ENCODE measurements at places on chromosomes 6 and 20.

DNA sequence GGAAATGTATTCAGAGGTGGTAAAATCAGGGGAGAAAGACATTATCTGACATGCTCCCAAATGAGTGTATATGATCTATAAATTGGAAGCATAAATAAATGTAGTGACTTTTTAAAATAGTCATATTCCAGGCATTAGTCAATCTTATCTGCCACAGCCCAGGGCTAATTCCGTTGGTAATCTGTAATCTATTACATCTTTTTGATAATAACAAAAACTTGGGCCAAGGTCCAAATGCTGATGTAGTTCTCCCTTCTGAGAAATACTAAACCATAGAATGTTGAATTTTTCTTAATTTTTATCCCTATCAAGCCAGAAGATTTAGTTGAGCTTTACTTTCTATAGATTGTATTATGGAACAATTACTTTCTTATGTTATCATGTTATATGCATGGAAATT, 1279.8 kb downstream of the EPHA7 start:
- DNase-seq, result no peak

DNA sequence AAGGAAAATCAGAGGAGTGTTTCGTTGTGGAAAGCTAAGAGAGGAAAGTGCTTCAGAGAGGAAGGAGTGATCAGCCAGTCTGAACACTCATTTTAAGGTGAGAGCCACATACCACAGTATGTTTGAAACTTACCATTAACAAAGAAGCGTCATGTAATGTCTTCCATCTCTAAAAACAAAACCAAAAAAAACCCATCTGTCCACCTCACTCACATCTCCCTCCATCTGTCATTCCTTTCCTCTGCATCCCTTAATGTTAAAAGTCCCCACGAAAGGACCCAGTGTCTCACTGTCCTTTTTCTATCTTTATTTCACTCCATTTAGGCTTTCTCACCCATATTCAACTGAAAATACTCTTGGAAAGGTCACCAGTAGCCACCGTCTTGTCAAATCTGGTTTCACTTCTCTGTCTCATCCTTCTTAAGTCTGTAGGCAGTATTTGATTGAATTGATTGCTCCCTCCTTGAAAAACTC, 59.4 kb upstream of the GNRH2 start:
- no peak for DNase-seq

DNA sequence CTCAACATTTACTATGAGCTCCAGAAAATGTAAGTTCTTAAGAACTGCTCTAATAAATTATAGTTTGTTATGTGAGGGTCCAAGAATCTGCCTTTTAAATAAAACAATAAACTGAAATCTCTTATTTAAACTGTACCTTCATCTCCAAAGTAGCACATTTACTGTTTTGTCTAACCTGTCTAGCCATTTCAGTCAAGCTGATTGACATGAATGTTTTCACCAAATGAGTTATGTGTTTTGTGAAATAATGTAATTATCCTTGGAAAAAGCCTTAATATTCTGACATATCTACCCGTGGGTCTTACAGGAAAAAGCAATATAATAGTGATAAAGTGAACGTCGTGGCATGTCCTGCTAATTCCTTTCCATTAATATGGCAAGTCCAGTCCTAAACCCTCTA, 57.8 kb downstream of the OPRM1 start:
- DNase-seq, result no peak

DNA sequence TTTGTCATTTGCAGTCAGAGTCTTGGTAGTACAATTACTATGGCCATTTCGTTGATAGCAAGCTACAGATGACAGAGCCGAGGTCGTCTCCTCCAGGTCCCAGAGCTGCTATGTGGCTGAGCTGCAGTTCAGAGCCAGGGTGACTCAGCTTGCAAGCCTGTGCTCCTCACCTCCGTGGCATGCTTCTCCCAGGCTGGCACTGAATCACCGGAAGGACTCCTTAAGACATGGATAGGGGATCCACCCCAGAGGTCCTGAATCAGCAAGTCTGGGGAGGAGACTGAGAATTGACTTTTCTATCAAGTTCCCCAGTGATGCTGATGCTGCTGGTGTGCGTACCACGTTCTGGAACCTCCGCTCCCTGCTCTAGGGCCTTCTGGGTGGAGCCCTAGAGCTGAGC, 291.2 kb downstream of the CDH26 start:
- DNase-seq, result no peak

GRCh38 chr20:33133373-33133941, 34.5 kb upstream of the BPIFA2 start:
- no peak for DNase-seq

DNA sequence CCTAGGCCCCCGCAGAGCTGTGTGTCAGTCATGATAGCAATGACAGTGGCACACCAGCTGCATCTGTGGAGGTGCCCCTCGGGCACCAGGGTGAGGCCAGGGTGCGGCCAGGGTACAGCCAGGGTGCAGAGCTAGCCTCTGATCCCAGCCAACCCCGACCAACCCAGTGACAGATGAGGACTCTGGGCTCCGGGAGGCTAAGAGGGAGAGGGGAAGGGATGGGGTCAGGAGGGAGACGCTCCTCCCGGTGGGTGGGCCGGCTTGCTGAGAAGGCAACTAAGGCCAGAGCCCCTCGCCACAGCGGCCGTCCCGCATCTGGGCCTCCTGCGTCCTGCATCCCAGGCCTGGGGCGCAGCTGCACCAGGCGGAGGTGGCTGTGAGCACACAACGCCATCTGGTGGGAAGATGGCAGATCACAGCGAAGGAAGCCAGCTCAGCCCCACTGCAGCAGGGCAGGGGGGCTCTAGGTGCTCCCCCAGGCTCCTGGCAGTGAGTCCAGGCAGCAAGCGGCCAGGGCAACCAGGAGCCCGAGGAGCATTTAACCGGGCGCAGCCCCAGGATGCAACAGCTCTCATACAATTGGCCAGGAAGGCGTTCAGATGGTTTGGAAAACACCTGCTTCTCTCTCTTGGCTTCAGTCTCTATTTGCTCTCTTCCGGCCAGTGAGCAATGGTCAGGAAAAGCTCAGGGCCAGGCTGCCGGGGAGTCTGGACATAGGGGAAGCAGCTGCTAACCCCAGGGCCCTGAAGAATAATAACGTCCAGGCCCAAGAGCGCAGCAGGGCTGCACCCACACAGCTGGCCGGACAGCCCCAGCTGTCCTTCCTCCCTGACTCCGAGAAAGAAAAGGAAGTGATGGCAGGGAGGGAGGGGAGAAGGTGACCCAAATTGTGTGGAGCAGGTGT, 169.4 kb downstream of the TAF4 start:
- DNase-seq, result peak; percentile 47

Data from hypothalamus (tissue), 51 donors.